Esophagus muscularis mucosa (tissue), 4 donors: ENCODE measurements at places on chromosomes 7 and 10. TPM values are rescaled to one million over a fixed set of nuclear protein-coding genes. Genes with fewer than 3 reads are reported as not detected.
A peak's percentile ranks its signal among the peaks of the same experiment; 100 is the strongest.

KEL gene
- total RNA-seq = 0.23 TPM

DNA sequence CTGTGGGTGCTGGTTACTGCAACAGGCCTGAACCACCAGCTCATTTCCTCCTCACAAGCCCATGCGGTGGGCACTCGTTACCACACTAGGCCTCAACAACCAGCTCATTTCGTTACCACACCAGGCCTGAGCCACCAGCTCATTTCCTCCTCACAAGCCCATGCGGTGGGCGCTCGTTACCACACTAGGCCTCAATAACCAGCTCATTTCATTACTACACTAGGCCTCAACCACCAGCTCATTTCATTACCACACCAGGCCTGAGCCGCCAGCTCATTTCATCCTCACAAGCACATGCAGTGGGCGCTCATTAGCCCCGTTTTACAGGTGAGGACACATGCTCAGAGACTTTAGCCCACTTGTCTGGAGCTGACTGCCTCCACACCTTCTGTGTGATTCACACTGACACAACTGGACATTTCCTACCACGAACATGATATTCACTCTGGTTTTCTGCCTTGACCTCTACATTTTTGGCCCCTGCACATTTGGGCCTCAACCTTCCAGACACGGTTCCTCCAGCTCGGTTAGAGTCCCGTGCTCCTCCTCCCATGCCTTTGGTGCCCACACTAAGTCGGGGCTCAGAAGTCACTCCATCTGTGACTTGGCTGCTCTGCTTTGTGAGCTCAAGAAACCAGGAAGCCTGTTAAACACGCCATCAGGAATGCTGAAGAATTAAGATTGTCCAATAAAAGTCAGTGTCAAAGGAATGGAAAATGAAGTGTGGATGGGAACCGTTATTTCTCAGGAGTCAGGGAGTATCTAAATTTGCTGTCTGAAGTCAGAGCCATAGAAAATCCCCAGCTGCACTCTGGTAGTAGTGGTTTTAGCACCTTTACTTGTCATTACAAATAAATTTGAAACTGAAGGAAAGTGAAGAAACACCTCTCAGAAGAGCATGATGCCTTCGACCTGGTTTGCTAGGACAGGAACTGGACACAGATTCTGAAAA is 55.8 kb upstream of the LANCL2 start:
- DNase-seq = no peak

GTF2IRD1 gene
- total RNA-seq = 22.7 TPM

- DNase-seq = no peak
These were observed 653.2 kb upstream of the MKI67 start for GRCh38 chr10:128779416-128779815.

AZGP1 gene
- 3.4 TPM for total RNA-seq

DNA sequence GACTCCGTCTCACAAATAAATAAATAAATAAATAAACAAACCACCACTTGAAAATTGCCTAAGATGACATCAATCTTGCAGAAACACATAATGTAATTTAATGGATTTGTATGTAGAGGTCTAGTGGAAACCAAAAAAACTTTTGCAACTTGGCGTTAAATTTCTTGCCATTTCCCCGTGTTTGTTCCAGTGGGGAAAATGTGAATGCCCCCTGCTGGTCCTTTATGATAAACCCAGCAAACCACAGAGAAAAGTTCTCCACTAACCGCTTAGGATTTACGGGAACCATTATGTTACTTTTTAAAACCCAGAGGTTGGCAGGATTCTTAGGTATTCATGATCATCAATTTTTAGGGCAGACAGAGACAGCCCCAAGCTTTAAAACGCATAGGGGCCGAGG is 32.5 kb downstream of the LAMB4 start:
- no peak for DNase-seq

DNA sequence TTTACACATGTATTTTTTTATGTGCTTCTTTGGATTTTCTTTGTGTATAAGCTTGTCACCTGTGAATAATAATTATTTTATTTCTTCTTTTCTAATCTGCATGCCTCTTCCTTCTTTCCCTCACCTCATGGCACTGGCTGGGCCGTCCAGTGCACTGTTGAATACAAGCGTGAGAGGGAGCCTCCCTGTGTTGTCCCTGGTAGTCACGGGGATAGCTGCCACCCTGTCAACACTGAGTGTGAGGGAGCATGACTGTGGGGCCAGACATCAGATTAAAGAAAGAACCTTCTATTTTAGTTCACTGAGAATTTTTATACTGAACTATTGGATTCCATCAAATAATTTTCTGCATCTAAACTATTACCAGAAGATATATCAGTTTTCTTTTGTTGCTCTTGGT is 187.9 kb downstream of the CDC14C start:
- DNase-seq = no peak

DNA sequence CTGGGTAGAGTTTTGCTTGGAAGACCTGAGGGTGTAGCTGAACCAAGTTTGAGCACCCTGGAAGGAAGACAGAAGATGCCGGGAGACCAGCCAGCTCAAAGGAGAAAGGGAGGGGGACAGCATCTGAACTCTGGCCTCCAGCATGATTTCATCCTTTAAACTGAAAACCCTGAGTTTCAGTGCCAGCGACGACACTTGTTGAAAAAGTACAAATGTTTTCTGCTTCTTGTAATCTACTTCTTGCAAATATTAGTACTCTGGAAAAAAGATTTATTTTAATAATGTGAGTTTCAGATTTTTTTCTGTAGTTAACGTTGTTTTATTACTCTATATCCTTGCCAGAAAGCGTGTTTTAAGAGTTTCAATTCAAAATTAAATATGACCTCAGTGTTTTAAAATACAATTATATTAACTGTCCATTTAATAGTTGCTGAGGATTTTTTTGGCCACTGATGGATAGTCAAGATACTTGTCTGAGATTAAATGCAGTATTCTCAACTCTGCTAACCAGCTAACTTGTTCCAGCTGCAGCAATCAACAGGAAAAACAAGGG is 227.7 kb downstream of the MGMT start:
- peak; percentile 94 for DNase-seq

DNA sequence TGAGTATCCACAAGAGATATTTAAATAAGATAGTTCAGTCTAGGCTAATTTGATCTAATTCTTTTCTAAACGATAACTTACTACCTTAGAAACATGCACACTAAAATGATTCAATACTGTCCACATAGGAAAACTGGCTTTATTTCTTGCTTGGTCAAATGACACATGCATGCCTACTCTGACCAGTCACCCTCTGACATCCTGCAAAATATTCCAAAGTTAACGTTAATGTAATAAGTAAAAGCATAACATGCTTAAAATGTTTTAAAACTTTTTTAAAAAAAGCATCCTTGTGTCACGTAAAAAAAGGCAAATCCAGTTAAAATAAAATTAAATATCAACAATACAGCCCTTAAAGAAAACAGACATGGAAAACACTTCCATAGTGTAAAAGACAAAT is 70.2 kb downstream of the UBE2H start:
- DNase-seq = no peak

- DNase-seq = no peak
These were observed 5.1 kb upstream of the CDHR3 start for GRCh38 chr7:105958012-105958411.

MRC1 gene
- total RNA-seq = 39.9 TPM

PTEN gene
- 95.9 TPM for total RNA-seq

YAE1 gene
- 15.7 TPM for total RNA-seq

SLC16A12 gene
- 1.7 TPM for total RNA-seq

DNA sequence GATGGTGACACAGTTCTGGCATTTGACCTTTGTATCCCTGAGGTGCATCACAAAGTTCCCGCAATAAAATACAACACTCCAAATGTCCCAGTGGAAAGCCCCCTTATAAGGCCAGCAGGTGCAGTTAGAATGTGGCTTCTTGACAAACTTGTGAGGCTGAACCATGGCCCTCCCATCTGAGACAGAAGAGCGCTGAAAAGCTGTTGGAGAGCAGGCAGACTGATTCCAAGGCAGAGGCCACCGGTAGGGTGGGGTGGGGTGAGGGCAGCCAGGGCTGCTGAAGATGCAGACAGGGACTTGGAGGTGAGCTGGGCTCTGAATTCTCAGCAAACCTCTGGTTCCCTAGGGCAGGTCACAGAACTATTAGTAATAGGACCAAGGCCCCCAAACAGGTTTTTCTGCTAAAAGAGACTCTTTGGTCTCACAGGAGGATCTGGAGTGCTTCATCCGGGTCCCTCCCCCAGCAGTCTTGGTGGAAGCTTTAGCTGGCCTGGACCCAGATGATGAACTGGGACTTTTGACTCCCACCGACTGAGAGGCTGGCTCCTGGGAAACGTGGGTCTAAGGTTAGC is 15.6 kb upstream of the CHST3 start:
- DNase-seq = no peak

GRCh38 chr7:50349963-50350944 is 45.7 kb downstream of the IKZF1 start:
- DNase-seq = no peak

DNA sequence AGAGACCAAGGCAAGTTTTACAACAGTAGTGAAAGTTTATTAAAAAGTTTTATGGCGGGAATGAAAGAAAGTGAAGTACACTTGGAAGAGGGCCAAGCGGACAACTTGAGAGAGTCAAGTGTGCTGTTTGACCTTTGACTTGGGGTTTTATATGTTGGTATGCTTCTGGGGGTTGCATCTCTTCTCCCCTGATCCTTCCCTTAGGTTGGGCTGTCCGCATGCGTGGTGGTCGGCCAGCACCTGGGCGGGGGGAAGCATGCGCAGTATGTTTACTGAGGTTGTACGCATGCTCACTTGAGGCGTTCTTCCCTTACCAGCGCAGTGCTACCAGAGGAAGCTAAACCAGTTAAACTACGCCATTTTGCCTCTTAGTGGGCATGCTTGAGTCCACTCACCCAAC is 31.9 kb downstream of the NUP42 start:
- peak; percentile 85 for DNase-seq

- no peak for DNase-seq
These were observed 2.5 kb downstream of the CYREN start for GRCh38 chr7:135168001-135168400.

DNA sequence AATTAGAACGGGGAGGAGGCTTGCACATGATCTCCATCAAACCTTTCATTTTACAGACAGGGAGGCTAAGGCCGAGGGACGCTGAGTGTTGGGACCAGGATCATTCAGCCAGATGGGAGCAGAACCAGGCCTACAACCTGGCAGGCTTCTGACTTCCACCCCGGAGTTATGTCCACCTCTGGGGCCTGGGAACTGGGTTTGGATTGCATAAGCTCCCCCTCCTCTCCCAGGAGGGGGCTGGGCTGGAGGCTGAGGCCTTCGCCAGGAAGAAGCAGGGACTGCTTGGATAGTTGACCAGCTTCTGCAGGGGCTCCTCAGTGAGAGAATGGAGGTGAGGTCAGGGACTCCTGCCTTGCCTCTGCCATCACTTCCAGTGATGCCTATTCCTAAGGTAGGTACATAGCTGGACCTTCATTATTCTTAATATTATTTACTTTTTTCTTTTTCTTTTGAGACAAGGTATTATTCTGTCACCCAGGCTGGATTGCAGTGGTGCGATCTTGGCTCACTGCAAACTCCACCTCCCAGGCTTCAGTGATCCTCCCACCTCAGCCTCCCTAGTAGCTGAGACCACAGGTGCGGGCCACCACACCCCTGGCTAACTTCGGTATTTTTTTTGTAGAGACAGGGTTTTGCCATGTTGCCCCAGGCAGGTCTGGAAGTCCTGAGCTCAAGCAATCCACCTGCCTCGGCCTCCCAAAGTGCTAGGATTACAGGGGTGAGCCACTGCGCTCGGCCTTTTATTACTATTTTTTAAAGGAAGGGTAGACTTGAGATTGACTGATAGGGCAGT is 1.3 kb downstream of the SNX10 start:
- no peak for DNase-seq

GRCh38 chr7:6642239-6642839 is 5.2 kb downstream of the ZNF316 start:
- DNase-seq = no peak

C7orf33 gene
- not detected for total RNA-seq

GPR26 gene
- total RNA-seq = not detected

CYP2C19 gene
- total RNA-seq = 0.17 TPM

DNA sequence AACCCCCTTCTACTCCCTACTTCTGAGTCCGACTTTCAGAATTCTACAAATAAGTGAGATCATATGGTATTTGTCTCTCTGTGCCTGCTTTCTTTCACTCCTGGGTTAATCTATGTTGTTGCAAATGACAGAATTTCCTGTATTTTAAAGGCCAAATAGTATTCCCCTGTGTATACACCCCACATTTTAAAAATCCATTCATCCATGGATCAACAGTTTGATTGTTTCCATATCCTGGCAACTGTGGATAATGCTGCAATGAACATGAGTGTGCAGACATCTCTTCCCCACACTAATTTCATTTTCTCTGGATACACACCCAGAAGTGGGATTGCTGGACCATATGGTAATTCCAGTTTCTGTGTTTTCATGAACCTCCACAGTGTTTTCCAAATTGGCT is 225.8 kb upstream of the TCERG1L start:
- no peak for DNase-seq

OGDHL gene
- total RNA-seq = 0.86 TPM

- peak; percentile 39 for DNase-seq
These were observed 298.3 kb upstream of the FZD8 start for GRCh38 chr10:35940141-35941041.

INMT gene
- 176 TPM for total RNA-seq

DNA sequence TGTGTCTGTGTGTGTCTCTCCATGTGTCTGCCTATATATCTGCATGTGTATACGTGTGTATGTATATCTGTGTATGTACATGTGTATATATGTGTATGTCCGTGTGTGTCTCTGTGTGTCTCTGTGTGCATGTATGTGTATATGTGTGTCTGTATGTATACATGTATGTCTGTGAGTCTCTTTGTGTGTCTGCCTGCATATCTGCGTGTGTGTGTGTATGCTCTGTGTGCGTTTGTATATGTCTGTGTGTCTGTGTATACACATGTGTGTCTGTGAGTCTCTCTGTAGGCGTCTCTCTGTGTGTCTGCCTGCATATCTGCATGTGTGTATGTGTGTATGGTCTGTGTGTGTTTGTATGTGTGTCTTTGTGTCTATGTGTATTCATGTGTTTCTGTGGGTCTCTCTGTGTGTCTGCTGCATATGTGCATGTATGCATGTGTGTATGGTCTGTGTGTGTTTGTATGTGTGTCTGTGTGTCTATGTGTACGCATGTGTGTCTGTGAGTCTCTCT is 23.7 kb upstream of the KLF6 start:
- peak; percentile 89 for DNase-seq

DNA sequence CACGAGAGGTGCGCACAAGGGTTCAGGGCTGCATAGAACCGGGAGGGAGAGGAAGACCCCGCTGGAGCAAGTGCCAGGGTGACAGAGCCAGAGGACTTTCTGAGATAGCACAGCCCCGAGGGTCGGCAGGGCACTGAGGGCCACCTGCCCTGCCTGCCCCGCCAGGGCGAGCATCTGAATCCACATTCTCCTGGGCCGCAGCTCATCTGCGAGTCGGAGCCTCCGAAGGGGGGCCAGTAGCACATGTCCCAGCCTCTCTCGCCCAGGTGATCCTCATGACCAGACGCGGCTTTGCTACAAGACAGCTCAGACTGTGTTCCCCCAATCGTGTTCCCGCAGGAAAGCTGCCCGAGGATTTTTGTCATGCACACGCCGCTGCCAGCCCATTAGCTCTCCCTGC is 71.2 kb downstream of the ADARB2 start:
- no peak for DNase-seq

- peak; percentile 68 for DNase-seq
These were observed 72.6 kb downstream of the JAZF1 start for GRCh38 chr7:28107960-28108359.
